Fibroblast of the aortic adventitia (primary cell): ENCODE measurements at places on chromosomes 12 and 14. TPM values are rescaled to one million over a fixed set of nuclear protein-coding genes. Genes with fewer than 3 reads are reported as not detected.

ITGA5 gene
- 51.1 and 239 TPM in 2 replicates for total RNA-seq

TAS2R30 gene
- total RNA-seq = 6.9 and 16.4 TPM in 2 replicates

ARL6IP4 gene
- 110 and 240 TPM in 2 replicates for total RNA-seq

PGF gene
- 0.36 and 2.1 TPM in 2 replicates for total RNA-seq

PTHLH gene
- total RNA-seq = 1.6 and 4.3 TPM in 2 replicates

SCAF11 gene
- total RNA-seq = 134 and 341 TPM in 2 replicates

CEBPE gene
- not detected in 2 replicates for total RNA-seq

MYF5 gene
- not detected in 2 replicates for total RNA-seq

FAM90A1 gene
- total RNA-seq = not detected in 2 replicates

SYCP3 gene
- total RNA-seq = 0.18 and 0.82 TPM in 2 replicates

PLA2G1B gene
- total RNA-seq = not detected in 2 replicates

CATSPERB gene
- total RNA-seq = 0.81 TPM in 1 of 2 replicates, not detected in the other

TRAFD1 gene
- total RNA-seq = 36.5 and 158 TPM in 2 replicates

CCDC88C gene
- under 0.01 TPM in 1 of 2 replicates, not detected in the other for total RNA-seq

TRPV4 gene
- 0.25 and 2.1 TPM in 2 replicates for total RNA-seq

AQP6 gene
- 0.09 TPM in 1 of 2 replicates, not detected in the other for total RNA-seq

GARIN6 gene
- not detected in 2 replicates for total RNA-seq

MIPOL1 gene
- 12.5 and 32.1 TPM in 2 replicates for total RNA-seq

TEX52 gene
- not detected in 2 replicates for total RNA-seq

KRT2 gene
- total RNA-seq = not detected in 2 replicates

GNB3 gene
- total RNA-seq = 3.4 TPM in 2 replicates

STON2 gene
- total RNA-seq = 3.3 and 4.5 TPM in 2 replicates

REC8 gene
- total RNA-seq = 1.9 and 4.2 TPM in 2 replicates

KRT73 gene
- not detected in 2 replicates for total RNA-seq

ZFHX2 gene
- 0.36 and 0.41 TPM in 2 replicates for total RNA-seq

TPPP2 gene
- not detected in 2 replicates for total RNA-seq
